GM23338 (cell line): ENCODE measurements at places on chromosomes 2 and 18.

GRCh38 chr18:70576276-70577022 is 287.6 kb downstream of the SOCS6 start:
- no peak for DNase-seq

GRCh38 chr2:56741601-56742102 is 557.9 kb downstream of the CCDC85A start:
- no peak for DNase-seq

GRCh38 chr2:238943338-238944067 is 95.6 kb downstream of the TWIST2 start:
- DNase-seq: no peak

DNA sequence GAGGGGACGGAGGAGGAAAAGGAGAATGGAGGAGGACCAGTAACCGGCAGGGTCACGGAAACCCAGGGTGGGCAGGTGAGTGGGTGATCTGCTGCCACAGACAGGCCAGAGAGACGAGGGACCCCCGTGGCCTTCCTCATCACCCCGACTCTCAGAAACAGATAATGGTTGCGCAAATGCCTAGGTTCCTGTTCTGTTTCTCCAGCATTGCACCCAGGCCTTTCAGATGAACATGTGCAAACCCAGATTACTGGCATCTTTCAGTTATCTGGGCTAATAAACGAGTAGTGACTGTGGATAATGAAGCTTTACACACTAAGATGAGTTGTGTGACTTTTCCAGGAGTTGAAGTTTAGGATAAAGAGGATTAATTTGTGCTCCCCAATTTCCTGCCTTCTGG is 46.5 kb downstream of the TET3 start:
- DNase-seq: no peak

- DNase-seq: peak; percentile 35
Measured at GRCh38 chr2:42328148-42328833, 32.7 kb downstream of the COX7A2L start.

DNA sequence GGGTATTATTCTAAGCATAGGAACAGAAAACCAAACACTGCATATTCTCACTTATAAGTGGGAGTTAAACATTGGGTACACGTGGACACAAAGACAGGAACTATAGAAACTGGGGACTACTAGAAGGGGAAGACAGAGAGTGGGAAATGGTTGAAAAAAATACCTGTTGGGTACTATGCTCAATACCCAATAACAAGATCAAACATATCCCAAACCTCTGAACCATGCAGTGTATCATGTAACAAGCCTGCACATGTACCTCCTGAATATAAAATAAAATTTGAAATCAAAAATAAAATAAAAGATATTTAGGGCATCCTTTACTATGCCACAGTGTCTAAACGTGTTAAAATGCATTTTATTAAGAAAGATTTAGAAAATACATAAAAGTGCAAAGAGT is 221.0 kb upstream of the TFPI start:
- no peak for DNase-seq

GRCh38 chr2:233145726-233146125 is 85.6 kb downstream of the INPP5D start:
- no peak for DNase-seq

DNA sequence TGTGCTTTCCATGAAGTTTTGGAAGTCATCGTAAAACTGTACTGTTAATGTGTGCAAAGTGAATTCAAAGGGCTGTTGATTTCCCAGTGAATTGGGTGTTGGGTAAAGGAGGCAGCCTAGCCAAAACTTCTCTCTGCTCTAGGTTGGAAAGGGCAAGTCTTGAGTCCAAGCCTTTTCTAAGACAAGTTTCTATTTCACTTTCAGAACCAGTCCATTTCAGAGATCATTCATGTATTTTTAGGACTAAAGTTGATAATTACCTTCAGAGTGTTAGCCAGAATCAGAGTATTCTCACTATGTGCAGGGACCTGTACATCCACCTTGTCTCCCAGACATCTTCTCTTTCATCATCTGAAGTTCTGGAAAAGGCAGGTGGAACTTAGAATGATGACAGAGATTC is 636.1 kb upstream of the KLHL29 start:
- DNase-seq: no peak

DNA sequence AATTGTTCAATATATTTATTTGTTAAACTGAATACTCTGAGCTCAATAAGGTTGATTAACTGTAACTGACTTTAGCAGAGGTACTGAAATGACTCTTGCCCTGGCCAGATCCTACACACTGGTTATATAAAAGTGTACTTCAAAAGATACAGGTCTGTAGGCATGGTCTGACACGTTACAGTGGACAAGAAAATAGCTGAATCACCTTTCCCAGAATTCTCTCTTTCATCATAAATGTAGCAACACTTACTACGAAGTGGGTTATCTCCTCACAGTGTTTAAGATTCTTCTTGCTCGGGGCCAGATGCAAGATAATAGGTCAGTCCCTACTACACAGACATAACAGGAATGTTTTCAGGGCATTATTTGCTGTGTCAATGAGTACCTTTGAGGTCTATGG is 107.0 kb upstream of the ZC3H15 start:
- DNase-seq: no peak

GRCh38 chr18:42635378-42636048 is 480.0 kb downstream of the RIT2 start:
- peak; percentile 75 for DNase-seq

DNA sequence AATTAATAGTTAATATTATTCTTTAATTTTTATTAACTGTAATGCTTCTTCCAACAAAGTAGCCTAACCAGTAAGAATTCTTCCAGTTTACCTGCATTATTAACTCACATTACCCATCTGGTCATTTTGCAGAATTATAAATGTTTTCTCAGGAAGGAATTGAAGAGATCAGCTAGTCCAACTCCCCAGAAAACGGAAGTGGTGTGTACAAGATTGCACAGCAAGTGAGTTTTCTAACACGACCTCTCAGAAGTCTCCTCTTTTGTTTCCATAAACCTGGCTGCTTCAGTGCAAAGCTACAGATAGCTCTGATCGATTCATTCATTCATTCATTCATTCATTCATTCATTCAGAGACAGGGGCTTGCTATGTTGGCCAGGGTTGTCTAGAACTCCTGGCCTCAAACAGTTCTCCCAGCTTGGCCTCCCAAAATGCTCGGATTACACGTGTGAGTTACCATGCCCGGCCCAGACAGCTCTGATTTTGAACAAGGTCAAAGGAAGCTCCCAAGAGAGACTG is 128.8 kb upstream of the REV1 start:
- no peak for DNase-seq

- DNase-seq: no peak
Measured at GRCh38 chr2:43288417-43289305, 62.3 kb upstream of the ZFP36L2 start.

GRCh38 chr2:30367232-30368070 is 79.6 kb upstream of the LCLAT1 start:
- DNase-seq: no peak

DNA sequence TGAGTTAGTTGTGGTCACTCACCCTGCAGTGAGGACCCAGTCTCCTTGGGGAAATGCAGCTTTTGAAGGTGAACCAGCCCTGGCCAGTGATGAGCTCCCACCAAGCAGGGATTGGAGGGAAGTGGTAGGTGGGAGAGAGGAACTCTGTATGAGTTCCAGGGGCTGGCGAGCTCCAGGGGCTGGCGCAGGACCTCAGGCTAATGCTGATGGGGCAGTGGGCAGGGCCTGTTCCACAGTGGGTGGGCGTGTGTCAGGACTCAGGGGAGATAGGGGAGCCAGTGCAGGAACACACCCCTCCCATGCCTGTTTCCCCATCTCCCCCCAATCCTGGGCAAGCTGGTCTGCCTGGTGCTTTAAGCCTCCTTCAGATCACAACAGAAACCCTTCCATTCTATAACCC is 208.4 kb downstream of the DYSF start:
- no peak for DNase-seq

DNA sequence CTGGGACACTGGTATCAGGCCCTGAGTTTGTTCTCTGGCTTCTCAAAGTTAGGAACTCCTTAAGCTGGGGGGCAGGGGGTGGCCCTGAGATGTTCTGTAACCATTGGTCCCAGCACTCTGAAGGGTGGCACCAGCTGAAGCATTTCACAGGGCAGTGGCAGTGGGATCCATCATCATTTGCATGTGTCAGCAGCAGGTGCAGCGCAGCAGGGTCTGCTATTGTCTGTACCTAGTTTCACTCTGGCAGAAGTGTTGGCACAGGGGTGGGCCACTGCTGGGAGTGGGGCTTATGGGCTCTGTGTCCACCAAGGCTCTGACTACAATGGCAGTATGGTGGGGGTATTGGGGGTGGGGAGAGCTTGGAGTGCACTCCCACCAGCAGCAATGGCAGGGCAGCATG is 460.4 kb upstream of the ZNF804A start:
- no peak for DNase-seq

DNA sequence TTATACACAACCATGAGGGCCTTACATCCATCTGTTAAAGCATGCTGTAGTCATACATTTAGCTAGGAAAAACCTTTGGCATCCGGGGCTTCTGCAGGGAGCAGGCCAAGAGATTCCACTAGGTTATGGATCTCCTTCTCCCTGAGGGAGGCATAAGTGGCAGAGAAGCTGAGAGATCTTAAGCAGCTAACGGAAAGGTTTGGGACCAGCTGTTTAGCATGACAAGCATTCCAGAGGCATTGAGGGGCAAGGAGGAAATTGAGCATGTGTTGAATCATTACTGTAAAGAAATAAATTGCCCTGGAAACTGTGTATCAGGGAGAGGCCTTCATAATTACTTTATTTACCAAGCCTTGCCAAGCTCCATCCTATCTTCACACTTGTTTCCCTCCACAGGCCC is 643.1 kb downstream of the CNTNAP5 start:
- no peak for DNase-seq

- no peak for DNase-seq
Measured at GRCh38 chr18:45637546-45638327, 22.5 kb downstream of the SLC14A2 start.

DNA sequence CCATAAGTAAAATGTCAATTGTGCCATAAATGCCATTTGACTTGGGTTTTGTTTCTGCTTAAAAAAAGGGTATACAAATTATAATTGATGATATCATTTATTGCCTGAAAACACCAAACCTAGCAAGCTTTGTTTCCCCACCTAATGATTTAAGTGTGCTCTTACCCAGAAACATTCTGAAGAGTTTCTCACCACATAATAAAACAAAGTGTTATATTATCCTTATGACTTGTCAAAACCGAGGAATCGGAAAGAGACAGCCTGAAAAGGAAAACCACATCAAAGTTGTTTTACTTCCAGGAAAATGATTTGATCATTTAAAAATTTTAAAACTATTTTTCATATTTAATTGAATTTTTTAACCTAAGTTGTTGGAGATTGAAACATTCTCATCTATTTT is 170.5 kb upstream of the SLC39A10 start:
- DNase-seq: no peak

DNA sequence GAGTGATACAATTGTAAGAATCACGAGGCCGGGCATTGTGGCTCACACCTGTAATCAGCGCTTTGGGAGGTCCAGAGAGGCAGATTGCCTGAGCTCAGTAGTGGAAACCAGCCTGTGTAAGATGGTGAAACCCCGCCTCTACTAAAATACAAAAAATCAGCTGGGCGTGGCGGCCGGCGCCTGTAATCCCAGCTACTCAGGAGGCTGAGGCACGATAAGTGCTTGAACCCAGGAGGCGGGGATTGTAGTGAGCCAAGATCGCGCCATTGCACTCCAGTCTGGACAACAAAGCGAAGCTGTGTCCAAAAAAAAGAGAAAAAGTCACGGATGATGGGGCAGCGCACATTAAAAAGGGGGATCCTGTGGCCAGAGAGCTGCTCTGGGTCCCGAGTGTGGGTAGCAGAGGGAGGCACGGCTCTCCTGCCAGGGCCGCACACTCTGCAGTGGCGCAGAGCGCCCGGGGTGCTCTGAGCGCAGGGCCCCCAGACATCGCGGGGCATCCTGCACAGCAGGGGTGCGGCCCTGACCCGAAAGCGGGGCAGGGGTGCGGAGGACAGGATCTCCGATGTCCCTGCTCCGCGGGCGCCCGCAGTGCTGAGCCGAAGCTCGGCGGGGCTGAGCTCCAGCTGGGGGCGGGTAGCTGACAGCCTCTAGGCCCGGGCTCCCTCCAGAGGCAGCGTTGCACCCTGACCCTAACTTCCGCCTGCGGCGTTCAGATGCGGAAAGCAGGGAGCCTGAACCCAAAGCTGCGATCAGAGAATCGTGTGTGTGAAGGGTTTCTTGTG is 30.4 kb upstream of the RAB6D start:
- peak; percentile 79 for DNase-seq

GRCh38 chr2:174248998-174249592 is 763 bp upstream of the OLA1 start:
- DNase-seq: no peak

GRCh38 chr2:128714285-128714684 is 395.6 kb upstream of the HS6ST1 start:
- no peak for DNase-seq

DNA sequence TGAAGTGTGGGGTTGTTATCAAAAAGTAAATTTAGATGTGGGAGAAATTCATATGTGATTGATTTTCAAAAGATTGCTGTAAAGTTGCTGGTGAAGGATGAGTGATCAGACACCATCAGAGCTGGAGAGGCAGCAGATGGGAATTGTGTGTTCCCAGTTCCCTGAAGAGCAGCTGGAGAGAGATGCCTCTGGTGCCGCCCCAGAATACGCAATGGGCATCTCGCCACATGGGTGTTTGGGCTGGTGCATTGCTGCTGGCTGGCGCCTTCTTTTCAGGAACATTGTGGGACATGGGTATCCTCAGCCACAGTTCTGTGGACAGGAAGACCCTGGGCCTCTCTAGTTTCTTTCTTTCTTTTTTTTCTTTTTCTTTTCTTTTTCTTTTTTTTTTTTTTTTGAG is 11.9 kb downstream of the ATG4B start:
- DNase-seq: no peak

- peak; percentile 47 for DNase-seq
Measured at GRCh38 chr18:63683152-63683551, 19.6 kb upstream of the SERPINB11 start.

GRCh38 chr2:180990337-180990736 is 9.9 kb downstream of the UBE2E3 start:
- no peak for DNase-seq

- peak; percentile 14 for DNase-seq
Measured at GRCh38 chr2:1147873-1148612, 197.4 kb downstream of the SNTG2 start.

DNA sequence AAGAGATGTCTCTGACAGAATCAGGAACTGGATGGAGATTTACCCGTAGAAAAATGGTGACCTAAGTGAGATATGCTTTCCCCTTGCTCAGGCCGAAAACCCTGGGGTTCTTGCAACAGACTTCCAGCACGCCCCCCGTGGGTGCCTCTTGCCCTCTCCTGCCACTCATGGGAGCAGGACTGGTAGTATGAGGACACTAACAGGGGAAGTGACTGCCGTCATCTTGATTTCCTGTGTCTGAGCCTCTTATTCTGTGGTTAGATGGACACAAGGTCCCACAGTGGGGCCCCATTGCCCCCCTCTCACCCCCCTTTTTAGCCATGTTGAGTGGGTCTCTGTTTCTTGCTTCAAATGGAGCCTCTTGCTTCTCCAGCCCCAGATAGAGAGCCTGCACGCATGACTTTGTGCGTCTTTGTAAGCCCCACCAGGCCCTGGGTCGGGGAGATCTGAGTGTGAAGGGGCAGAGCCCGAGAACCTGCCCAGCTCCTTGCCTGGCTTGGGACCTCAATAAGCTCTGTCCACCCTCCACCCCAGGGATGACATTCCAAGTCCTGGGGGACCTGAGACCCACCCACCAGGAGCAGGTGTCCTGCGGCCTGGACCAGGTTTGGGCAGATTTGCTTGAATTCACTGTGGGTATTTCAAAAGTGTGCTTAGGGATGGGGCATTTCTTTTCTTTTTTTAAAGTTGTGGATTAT is 12.6 kb downstream of the GNLY start:
- DNase-seq: no peak
